Naive thymus-derived CD8-positive, alpha-beta T cell (primary cell): ENCODE measurements at places on chromosomes 3 and 15.
A peak's percentile ranks its signal among the peaks of the same experiment; 100 is the strongest.

- DNase-seq = no peak
Measured at GRCh38 chr3:54042259-54042823, 80.0 kb upstream of the CACNA2D3 start.

DNA sequence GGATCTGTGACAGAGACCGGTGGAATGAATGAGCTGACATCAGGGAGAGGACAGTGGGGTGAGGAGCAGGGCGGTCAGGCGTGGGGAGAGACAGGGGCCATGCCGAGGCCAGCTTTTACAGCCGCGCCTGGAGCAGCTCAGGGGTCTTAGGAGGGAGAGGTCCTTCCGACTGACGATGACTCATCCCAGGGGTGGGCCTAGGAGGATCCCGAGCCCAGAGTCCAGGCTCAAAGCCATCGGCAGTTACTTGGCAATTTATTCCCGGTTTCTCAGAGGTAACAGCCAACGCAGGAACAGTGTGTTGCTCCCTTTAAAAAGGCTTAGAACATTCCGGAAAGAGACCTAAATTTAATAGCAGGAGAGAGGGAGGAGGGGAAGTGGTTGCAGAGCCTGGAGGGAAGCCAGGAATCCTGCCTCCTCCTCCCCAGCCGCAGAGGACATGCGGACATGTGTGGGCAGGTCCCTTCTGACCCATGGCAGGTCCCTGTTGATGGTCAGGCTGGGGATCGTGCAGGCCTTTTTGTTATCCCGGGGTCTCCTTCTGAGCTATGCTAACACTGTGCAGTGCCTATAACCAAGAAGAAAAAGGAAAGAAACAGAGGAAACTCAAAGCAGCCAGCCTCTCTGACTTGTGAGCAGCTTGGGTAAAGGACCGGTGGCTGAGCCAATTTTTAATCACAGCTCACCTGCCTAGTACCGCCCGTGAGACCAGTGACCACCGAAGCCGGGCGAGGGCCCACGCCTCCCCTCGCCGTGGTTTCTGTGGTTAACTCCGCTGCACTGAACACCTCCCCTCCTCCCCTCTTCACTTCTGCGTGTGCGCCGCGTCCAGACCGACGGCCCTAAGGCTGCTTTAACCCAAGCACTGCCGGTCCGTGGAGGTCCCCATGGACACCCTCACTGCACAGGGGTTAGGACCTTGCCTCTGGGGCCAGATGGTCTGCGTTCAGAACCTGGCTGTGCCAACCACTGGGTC is 392.4 kb upstream of the PROK2 start:
- no peak for DNase-seq

- DNase-seq = no peak
Measured at GRCh38 chr3:112486811-112487505, 12.3 kb downstream of the BTLA start.

GRCh38 chr3:72411126-72411525 is 437.1 kb downstream of the SHQ1 start:
- no peak for DNase-seq

GRCh38 chr15:56869573-56869972 is 48.9 kb upstream of the TCF12 start:
- DNase-seq = no peak

- DNase-seq = no peak
Measured at GRCh38 chr3:121482660-121483059, 63.1 kb downstream of the POLQ start.

DNA sequence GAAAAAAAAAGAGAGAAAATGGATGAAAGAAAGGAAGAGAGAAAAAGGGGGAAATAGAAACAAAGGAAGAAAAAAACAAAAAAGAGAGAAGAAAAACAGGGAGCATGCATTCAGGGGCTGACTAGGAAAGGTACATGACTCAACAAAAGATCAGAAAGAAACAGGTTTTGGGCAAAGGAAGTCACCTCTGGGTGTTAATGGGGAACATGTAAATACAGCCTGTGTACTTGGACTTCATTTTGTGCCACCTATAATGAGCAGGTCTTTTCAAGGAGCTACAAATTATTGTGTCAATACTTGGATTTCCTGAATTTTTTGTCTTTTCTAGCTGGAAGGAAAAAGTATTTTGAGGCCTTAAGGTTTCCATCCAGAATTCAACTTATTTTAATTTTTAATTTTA is 53.4 kb upstream of the CCDC50 start:
- DNase-seq = no peak

- DNase-seq = no peak
Measured at GRCh38 chr3:48820612-48821324, 26.9 kb downstream of the PRKAR2A start.

DNA sequence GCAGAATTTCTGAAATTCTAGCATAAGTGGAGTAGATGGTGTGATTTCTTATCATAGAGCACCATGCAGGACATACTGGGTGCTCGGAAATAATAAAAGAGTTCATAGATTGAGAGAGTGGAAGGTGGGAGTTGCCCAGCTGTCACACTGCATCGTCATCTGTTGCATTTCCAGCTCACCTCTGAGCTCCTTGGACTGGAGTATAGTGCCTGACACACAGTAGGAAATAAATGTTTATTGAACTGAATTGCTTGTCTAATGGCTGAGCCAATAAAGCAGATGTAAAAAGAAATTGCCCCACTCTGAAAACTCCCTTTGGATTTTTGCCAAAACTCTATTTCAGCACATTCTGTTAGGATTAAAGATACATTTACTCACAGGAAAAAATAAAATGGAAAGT is 108.9 kb upstream of the UBE2E1 start:
- DNase-seq = no peak

DNA sequence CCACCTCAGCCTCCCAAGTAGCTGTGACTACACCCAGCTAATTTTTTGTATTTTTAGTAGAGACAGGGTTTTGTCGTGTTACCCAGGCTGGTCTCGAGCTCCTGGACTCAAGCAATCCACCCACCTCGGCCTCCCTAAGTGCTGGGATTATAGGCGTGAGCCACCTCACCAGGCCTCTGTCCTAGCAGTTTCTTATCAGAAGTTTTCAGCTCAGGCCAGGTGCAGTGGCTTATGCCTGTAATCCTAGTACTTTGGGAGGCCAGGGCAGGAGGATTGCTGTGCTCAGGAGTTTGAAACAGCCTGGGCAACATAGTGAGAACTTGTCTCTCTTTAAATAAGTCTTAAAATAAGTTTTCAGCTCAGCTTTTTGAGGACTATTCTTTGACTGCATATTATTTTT is 48.4 kb downstream of the SGO1 start:
- no peak for DNase-seq

DNA sequence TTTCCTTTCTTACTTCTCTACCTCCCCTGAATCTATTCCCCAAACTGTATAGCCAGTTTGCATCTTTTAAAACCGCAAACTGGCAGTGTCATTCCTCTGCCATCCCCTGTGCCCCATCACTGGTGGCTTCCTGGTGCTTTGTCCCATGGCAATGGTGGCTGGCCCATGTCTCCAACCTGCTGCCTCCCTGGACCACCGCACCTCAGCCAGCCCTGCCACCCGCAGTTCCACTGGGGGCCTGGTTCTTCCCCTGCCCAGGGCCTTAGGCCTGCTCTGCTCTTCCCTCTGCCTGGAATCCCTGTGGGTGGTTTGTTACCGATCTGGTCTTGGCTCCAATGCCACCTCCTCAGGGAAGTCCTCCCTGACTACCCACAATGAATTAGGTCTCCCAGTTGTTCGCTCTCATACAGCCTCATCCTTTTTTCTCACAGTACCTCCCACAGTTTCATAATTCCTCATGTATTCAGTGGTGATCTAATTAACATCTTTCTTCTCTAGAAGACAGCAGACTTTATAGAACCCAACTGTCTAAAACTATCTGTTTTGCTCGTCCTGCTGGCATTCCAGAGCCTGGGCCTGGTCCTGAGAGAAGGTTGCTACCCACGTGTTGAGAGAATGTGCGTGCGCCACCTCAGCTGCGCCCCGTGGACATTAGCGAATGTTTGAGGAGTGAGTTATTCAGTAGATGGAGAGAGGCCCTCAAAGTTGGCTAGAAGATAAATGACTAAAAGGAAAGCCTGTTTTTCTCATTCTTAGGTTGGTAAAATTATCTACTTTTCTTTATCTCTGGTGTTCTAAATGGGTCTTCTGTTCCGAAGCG is 130.1 kb downstream of the DNAJB8 start:
- DNase-seq = no peak

GRCh38 chr15:69763831-69764230 is 311.2 kb downstream of the RPLP1 start:
- no peak for DNase-seq

GRCh38 chr3:14791343-14791945 is 27.3 kb upstream of the FGD5 start:
- DNase-seq = peak; percentile 5

DNA sequence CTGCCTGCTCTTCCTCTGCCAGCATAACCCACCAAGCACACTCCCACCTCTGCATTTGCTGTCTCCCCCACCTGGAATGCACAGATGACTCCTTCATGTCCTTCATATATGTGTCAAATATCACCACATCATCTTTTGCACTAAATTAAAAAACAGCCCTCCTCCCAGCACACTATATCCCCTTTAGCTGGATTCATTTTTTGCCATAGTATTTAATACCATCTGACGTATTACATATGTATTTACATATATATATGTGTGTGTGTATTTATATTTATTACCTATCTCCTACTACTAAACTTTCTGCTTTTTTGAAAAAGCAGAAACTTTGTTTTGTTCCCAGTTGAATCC is 29.4 kb upstream of the UBL7 start:
- no peak for DNase-seq

- no peak for DNase-seq
Measured at GRCh38 chr15:70376929-70377691, 279.4 kb upstream of the TLE3 start.

GRCh38 chr3:13750731-13751130 is 129.1 kb downstream of the WNT7A start:
- no peak for DNase-seq

DNA sequence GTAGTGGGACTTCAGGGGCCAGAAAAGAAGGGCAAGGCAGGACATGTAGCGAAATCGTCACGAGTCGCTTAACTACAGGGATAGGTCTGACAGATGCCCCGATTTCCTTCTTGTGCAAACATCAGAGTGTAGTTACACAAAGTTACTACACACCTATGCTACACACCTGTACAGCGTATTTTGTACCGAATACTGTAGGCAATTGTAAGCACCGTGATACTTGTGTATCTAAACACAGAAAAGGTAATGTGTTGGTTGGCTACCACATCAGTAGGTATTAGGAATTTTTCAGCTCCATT is 515 bp upstream of the MTHFS start:
- no peak for DNase-seq

- DNase-seq = no peak
Measured at GRCh38 chr3:107699682-107700081, 176.9 kb downstream of the BBX start.
